Left lung (tissue), 14 donors: ENCODE measurements at places on chromosomes 1 and 21. TPM values are rescaled to one million over a fixed set of nuclear protein-coding genes. Genes with fewer than 3 reads are reported as not detected.
A peak's percentile ranks its signal among the peaks of the same experiment; 100 is the strongest.

DNA sequence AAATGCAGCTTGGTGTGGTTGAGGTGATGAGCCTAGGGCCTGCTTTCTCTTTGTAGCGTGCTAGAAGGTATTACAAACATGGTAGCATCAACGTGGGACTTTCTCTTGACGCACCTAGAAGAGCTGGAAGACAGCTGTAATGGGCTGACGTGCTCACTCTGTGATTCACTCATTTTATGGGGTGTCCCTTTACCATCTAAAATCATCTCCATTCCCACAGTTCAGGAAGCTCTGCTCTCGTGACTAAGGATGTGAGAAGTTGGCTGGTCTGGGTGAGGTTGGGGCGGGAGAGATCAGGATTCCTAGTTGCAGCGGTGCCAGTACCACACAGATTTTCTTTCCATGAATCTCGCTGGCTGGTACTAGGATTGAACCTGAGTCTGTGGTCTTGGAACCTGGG lies 4.2 kb downstream of the HTR6 start:
- no peak for DNase-seq

The FAM78B gene
- 0.89 TPM for polyA plus RNA-seq

- DNase-seq, result no peak
These were observed 38.4 kb downstream of the PEX14 start for GRCh38 chr1:10513199-10513598.

- peak; percentile 34 for DNase-seq
These were observed 46.7 kb downstream of the GALNT2 start for GRCh38 chr1:230113593-230114236.

The DISC1 gene
- 10.5 TPM for polyA plus RNA-seq
